Hair follicle dermal papilla cell (primary cell): ENCODE measurements at places on chromosomes 3 and 15. TPM values are rescaled to one million over a fixed set of nuclear protein-coding genes. Genes with fewer than 3 reads are reported as not detected.

Gene ACAD11
- total RNA-seq = 140 and 228 TPM in 2 replicates

Gene ERC2
- 0.12 and 0.32 TPM in 2 replicates for total RNA-seq

Gene HESX1
- total RNA-seq = 0.12 TPM in 1 of 2 replicates, not detected in the other

Gene GRM2
- total RNA-seq = under 0.01 TPM in 2 replicates

Gene CSK
- 26.4 and 27.9 TPM in 2 replicates for total RNA-seq

Gene UROC1
- total RNA-seq = not detected in 2 replicates

Gene LHFPL4
- 0.12 TPM in 1 of 2 replicates, not detected in the other for total RNA-seq

Gene MRPS11
- total RNA-seq = 14.0 and 18.0 TPM in 2 replicates

Gene SENP8
- total RNA-seq = 2.3 and 2.4 TPM in 2 replicates

Gene C3orf62
- 1.6 and 3.2 TPM in 2 replicates for total RNA-seq

Gene FAM107A
- total RNA-seq = 0.32 and 0.85 TPM in 2 replicates

Gene MESP1
- total RNA-seq = 0.12 and 0.16 TPM in 2 replicates

Gene PLAAT1
- not detected in 2 replicates for total RNA-seq

Gene TMEM212
- not detected in 2 replicates for total RNA-seq

Gene TNFAIP8L3
- 0.81 and 2.7 TPM in 2 replicates for total RNA-seq

Gene FETUB
- total RNA-seq = not detected in 2 replicates

Gene GOLGA8H
- total RNA-seq = 0.65 and 0.85 TPM in 2 replicates

Gene TF
- under 0.01 and 0.36 TPM in 2 replicates for total RNA-seq

Gene LRRC34
- 3.4 and 3.7 TPM in 2 replicates for total RNA-seq

Gene EPHB1
- total RNA-seq = 0.49 and 1.5 TPM in 2 replicates

Gene TMEM266
- total RNA-seq = 0.12 and 0.16 TPM in 2 replicates

Gene STAB1
- 0.73 and 1.1 TPM in 2 replicates for total RNA-seq

Gene KCNAB1
- total RNA-seq = 0.16 TPM in 1 of 2 replicates, not detected in the other

Gene TRPM1
- not detected in 2 replicates for total RNA-seq

Gene ARPIN
- total RNA-seq = 14.8 and 18.0 TPM in 2 replicates

Gene ACKR4
- total RNA-seq = 86.3 and 170 TPM in 2 replicates

Gene DAZL
- under 0.01 and 0.16 TPM in 2 replicates for total RNA-seq

Gene DPPA4
- total RNA-seq = 2.3 and 3.9 TPM in 2 replicates

Gene UBA7
- total RNA-seq = 79.9 and 94.6 TPM in 2 replicates

Gene GRK7
- 0.12 TPM in 1 of 2 replicates, not detected in the other for total RNA-seq

Gene RETNLB
- not detected in 2 replicates for total RNA-seq

Gene SNTN
- total RNA-seq = not detected in 2 replicates

Gene TRIM42
- not detected in 2 replicates for total RNA-seq

Gene POC1A
- 1.9 and 3.4 TPM in 2 replicates for total RNA-seq

Gene DALRD3
- total RNA-seq = 52.3 and 52.6 TPM in 2 replicates

Gene CCDC174
- 15.5 and 16.2 TPM in 2 replicates for total RNA-seq

Gene GMPPB
- total RNA-seq = 29.3 and 31.0 TPM in 2 replicates

Gene SPTSSB
- total RNA-seq = not detected in 2 replicates

Gene CEMIP
- total RNA-seq = 408 and 1,053 TPM in 2 replicates

Gene VGLL3
- total RNA-seq = 495 and 584 TPM in 2 replicates

Gene LTF
- total RNA-seq = under 0.01 TPM in 1 of 2 replicates, not detected in the other

Gene C2CD4B
- total RNA-seq = not detected in 2 replicates

Gene BHLHE40
- total RNA-seq = 65.8 and 71.2 TPM in 2 replicates

Gene CCNB2
- total RNA-seq = 6.2 and 7.6 TPM in 2 replicates

Gene CHDH
- 1.6 and 4.4 TPM in 2 replicates for total RNA-seq

Gene VWA5B2
- not detected in 2 replicates for total RNA-seq

Gene C3orf49
- not detected in 2 replicates for total RNA-seq

Gene LRRC2
- 6.0 and 6.9 TPM in 2 replicates for total RNA-seq

Gene NR2E3
- total RNA-seq = 0.16 TPM in 1 of 2 replicates, not detected in the other

Gene IL17RE
- 3.2 and 6.9 TPM in 2 replicates for total RNA-seq

Gene FBN1
- 697 and 881 TPM in 2 replicates for total RNA-seq

Gene CHRNA3
- total RNA-seq = not detected in 2 replicates

Gene UTS2B
- total RNA-seq = 0.36 and 1.3 TPM in 2 replicates
